ENCODE measurements at places on chromosomes 12 and 14. TPM values are rescaled to one million over a fixed set of nuclear protein-coding genes. Genes with fewer than 3 reads are reported as not detected.

Gene NPFF
- not detected for total RNA-seq

Gene DNAI7
- total RNA-seq = 1.8 TPM

Gene ZNF10
- total RNA-seq = 11.9 TPM

Gene LRRK2
- total RNA-seq = 1.4 TPM

Gene OR6C2
- total RNA-seq = not detected

Gene SH2B3
- total RNA-seq = 5.2 TPM

Gene ZCRB1
- total RNA-seq = 45.1 TPM

Gene ANO2
- 3.3 TPM for total RNA-seq

Gene TSPAN19
- 0.56 TPM for total RNA-seq

Gene RNASE3
- total RNA-seq = not detected

- no peak for DNase-seq
These were observed 459.2 kb downstream of the RAD51B start for GRCh38 chr14:68278576-68279436.

DNA sequence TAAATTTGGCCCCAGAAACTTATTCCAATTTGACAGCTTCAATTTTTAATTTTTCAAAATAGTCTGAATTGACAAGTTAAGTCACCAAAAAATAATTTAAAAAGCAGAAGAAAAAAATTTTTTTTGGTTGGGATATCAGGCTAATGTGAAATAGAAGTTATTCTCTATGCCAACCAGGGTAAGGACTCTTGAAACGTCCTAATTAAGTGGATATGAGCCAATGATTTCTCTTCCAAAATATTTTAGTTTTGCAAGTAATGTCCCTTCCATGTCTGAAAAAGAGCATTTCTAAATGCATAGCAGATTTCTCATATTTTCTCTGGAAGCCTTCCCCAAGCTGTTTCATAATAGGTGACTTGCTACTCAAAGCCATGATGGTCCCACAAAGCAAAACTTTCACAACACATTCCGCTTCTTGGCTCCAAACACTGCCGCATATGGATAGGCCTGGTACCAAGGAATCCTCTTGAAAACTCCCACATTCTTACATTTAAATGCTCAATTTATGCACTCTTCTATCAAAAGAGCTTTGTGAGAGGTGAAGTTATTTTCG lies 65.1 kb downstream of the SIX6 start:
- DNase-seq = no peak

GRCh38 chr14:99234961-99235571 lies 36.9 kb downstream of the BCL11B start:
- DNase-seq = no peak

- no peak for DNase-seq
These were observed 158.6 kb downstream of the PRIMA1 start for GRCh38 chr14:93629643-93630042.

DNA sequence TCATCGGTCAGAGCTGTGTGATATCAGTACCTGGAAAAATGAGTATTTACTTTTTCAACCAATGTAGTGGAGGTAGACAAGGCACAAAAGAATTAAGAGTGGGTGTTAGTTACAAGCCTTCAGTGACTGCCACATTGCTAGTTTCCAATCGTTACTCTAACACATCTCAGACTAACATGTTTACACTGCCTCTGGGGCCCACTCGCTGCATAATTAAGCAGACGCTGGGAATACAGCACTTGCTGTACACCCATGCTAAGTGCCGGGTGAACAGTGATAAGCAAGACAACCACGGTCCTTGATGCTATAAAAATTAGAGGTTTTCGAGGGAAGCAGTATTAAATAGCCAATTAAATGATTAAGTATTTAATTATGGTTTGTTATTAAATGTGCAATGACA lies 1147.6 kb downstream of the AACS start:
- no peak for DNase-seq

DNA sequence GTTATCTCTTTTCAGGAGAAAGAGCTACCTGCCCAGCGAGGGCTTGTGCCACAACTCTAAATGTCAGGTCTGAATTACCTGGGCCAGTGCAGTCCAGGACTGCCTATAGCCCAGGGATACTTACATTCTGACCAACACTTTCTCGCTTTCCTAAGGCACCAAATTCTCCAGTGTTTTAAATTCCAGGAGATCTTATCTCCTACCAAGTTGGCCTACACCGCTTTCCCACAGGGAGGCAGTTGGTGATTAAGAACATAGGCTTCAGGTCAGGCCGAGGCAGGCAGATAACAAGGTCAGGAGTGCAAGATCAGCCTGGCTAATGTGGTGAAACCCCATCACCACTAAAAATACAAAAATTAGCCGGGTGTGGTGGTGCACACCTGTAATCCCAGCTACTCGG lies 41.1 kb downstream of the RPS29 start:
- DNase-seq = no peak

DNA sequence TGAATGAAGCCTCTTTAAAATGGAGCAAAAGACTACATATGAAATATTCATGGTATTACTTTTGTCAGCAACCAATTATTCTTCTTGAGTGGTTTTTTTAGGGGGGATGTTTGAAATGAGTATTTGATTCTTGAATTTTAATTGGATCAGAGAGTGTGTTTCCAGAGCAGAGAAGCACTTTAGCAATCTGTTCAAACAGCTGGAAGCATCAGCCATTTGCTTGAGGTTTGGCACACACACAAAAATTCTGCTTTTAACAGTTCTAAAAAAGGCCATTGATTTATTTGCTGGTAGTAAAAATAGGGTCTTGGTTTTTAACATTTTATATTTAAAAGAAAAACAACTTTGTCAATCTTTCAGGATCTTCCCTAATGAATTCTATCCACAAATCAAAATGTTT lies 292.7 kb downstream of the LRFN5 start:
- no peak for DNase-seq

DNA sequence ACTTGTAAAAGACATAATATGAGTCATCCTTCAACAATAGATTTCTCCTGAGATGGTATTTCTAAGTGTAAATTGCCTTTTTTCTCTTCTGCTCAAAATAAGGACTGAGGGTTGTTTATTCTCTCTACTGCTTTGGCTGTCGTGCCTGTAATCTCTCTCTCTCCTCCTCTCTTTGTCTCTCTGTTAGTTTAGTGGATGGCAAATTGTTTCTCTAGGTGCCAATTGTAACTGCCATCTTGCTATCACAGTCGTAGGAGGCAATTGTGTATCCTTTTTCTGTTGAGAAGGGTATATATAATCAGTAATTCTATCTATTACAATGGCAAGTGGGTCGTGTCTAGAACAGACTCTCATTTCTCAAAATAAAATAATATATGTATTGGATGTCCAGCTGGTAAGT lies 545.0 kb upstream of the FBXO33 start:
- DNase-seq = no peak

GRCh38 chr14:65506801-65507200 lies 94.3 kb downstream of the FUT8 start:
- no peak for DNase-seq

- no peak for DNase-seq
These were observed 194.5 kb upstream of the CDKN3 start for GRCh38 chr14:54202288-54202687.

DNA sequence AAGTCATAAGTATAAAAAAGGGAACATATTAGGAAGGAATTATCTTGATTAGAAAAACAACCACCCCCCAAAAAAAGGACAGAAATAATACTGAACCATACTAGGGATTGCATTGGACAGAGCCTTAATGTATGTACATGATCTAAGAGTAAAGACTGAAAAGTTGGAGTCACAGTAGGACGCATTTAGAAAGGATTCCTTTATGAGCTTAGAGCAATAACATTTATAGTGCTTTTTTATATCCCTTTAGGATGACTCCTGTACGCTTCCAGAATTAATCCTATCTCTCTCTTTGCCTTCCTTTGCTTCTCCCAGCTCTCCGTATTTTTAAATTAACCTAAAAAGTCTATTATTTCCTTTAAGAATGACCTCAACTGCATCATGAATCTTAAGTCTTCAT lies 75.3 kb downstream of the PTPRR start:
- no peak for DNase-seq

- DNase-seq = no peak
These were observed 44.7 kb downstream of the DPF3 start for GRCh38 chr14:72849222-72849621.

- DNase-seq = no peak
These were observed 540.8 kb downstream of the NRXN3 start for GRCh38 chr14:78710963-78711362.

DNA sequence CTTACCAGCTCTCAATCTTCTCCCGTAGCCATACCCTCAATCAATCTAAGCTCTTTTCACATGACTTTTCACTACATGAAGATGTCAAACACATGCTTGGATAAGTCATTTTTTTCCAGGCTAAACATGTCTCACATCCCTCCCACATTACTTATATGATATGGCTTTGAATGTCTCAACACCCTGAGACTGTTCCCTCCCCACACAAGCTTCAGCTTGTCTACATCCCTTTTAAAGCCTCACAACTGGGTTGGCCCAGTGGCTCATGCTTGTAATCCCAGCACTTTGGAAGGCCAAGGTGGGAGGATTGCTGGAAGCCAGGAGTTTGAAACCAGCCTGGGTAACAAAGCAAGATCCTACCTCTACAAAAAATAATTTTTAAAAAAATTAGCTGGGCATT lies 18.5 kb downstream of the ANAPC5 start:
- no peak for DNase-seq

- DNase-seq = no peak
These were observed 7.0 kb downstream of the NKX2-1 start for GRCh38 chr14:36513012-36513420.

DNA sequence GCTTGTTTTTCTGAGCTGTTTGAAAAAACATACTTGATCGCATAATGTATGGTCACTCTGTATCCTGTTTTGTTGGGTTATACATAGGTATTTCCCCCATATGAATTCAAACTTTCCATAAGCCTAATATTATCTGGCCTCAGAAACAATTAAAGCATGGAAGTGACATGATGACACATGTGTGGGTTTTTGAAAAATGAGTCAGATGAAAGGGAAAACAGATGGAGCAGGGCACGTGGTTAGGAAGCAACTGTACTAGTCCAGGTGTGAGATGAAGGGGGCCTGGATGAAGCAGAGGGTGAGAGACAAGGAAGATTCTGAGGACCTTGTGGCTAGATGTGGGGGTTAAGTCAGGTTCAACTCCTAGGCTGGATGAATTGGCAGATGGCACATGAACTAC lies 92.7 kb upstream of the DNM1L start:
- no peak for DNase-seq

- no peak for DNase-seq
These were observed 13.9 kb upstream of the HDAC7 start for GRCh38 chr12:47833591-47834012.

DNA sequence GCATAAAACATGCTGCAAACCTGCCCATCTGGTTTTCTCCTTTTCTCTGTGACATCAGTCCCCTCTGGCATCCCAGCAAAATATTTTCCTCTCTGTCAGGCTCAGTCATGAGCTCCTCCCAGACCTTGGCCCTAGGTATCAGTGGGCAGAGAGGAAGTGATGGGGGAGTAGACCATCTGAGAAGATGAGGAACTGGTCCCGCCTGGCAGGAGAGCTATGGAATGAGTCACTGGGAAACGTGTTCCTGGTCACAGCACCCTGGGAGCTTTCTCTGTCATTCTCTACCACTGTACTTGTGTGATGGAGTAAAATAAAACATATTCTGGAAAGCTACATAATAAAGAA lies 5.0 kb upstream of the SRSF9 start:
- DNase-seq = no peak

DNA sequence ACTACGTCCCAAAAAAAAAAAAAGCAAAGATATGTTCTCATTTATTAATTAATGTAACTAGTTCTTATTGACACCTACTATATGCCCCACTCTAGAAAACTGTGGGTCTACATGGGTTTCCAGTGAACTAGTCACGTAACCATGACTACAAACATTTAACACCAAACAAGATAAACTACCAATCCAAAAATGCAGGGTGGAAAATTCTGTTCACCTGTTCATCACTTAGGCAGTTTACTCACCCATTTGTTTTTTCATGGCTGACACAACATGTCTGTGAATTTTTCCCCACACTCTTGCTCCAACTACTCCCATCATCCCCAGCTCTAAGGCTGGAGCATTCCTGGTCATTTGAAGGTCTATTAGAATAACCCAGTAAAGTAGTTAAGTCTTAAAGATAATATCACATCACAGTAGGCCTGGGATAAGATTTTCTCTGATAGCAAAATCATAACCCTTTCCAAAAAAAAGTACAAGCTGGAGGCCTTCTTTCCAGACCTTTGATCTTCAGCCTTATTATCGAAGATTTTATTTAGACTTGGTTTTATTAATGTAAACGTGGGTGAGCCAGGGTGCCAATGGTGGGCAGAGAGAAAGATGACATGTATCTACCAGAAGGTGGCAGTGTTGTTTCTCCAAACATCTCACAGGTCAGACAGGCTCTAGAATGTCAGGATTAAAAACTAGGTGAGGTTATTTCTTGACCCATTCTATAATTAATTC lies 61.6 kb upstream of the DAAM1 start:
- DNase-seq = no peak

DNA sequence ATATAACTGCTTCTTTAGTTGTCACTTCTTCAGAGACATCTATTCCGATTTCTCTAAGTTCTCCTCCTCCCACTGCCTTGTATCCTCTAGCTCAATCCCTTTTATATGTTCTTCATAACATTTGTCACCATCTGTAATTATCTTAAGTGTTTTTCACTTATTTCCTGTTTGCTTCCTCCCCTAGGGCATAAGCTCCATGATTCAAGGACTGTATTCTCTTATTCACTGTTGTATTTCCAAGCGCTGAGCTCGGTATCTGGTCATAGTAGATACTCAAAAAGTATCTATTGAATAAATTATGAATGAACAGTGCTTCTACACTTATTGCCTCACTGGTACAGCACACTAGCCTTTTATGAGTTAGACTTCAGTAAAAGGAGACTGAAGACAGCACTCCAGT lies 109.0 kb upstream of the TMPO start:
- DNase-seq = no peak

GRCh38 chr12:54443446-54443845 lies 24.4 kb upstream of the ITGA5 start:
- no peak for DNase-seq

GRCh38 chr12:6567112-6567670 lies 900 bp downstream of the NOP2 start:
- no peak for DNase-seq

DNA sequence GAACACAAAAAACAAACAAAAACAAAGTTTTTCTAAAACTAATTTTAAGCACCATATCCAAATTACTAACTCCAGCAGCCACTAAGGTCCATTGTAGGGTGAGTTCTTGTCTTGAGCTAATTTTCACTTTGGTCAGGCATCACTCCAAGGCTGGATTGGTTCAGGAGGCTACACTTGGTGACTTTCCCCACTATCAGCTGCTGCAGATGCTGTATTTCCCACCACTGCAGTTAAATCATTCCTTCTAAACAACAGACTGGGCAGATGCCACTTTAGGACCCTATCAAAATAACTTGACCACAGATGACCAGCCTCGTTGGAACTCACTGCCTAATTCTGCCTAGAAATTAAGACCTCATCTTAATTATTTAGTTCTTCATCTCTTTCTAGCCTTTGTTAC lies 140.5 kb downstream of the SLC16A7 start:
- DNase-seq = no peak

Measured in type B pancreatic cell (in vitro differentiated cells).